ENCODE measurements at places on chromosomes 7 and 10.

GRCh38 chr10:103808780-103809179 is 46.6 kb downstream of the SH3PXD2A start:
- DNase-seq: no peak

GRCh38 chr7:30740417-30741181 is 11.3 kb upstream of the INMT start:
- peak; percentile 44 for DNase-seq

- no peak for DNase-seq
Measured at GRCh38 chr10:113907166-113907565, 52.7 kb downstream of the NHLRC2 start.

- no peak for DNase-seq
Measured at GRCh38 chr7:121151774-121152221, 163.3 kb downstream of the CPED1 start.

DNA sequence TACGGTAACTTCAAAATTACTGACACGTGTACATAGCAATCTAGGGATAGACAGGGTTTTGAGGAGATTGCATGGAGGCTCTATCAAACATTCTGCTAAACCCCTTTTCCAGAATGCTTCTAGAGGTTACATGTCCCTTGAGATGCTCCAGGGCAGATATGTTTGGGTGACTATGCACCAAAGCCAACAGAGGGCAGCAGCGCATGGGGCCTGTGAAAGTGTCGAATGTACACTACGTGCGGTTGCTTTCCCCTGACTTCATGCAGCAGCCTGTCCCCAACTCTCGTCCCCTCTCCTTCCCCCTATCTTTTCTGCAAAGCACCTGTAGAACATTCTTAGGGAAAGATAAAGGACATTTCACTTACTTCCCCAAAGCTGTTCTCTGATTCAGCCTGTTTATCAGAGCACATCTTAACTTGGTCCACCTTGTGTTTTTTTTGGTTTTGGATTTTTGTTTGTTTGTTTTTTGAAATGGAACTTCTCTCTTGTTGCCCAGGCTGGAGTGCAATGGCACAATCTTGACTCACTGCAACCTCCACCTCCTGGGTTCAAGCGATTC is 90.2 kb downstream of the UBE3C start:
- no peak for DNase-seq

- DNase-seq: no peak
Measured at GRCh38 chr10:78528749-78529204, 495.1 kb downstream of the RPS24 start.

DNA sequence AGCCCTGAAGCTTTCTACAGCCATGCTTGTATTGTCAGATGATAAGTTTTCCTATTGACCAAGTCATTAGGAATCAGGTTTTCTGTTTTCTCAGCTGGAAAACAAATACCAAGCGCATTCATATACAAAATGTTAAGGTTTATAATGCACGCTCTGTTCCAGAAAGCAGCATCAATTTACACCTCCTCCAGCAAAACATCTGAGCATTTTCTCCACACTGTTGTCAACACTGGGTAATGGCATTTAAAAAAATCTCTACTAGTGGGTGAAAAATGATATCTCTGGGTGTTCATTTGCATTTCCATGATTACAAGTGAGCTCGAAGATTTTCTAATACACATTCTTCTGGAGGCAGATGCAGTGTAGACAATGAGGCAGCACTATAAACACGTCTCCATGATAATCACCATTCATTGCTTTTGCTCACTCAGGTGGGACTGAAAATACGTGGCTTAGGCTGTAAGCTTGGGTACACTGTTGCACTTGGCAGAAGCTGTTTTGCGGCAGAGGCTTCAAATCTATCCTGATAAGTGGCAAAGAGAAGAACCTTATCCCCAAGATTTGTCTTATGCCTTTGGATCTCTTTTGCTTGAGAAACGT is 114.8 kb upstream of the PLPP4 start:
- DNase-seq: no peak

DNA sequence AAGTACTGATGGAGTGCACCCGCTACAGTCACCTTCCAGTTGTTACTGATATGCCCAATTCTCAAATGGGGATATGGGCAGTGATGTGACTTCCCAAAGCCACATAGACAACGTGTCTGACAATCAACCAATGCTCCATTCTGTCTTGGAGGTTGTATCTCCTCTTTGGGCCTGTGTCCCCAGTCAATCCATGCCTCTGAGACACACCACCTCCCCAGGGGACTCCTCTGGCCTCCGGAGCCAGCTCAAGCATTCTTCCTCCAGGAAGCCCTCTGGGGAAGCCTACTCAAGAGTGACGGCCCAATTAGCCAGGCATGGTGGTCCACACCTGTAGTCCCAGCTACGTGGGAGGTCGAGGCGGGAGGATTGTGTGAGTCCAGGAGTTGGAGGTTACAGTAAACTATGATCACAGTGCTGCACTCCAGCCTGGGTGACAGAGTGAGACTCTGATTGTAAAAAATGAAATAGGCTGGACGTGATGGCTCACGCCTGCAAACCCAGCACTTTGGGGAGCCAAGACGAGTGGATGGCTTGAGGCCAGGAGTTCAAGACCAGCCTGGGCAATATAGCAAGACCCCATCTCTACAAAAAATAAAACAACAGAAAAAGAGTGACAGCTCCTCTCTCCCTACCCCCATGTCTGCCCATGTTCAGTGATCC is 99.5 kb upstream of the TNRC18 start:
- no peak for DNase-seq

DNA sequence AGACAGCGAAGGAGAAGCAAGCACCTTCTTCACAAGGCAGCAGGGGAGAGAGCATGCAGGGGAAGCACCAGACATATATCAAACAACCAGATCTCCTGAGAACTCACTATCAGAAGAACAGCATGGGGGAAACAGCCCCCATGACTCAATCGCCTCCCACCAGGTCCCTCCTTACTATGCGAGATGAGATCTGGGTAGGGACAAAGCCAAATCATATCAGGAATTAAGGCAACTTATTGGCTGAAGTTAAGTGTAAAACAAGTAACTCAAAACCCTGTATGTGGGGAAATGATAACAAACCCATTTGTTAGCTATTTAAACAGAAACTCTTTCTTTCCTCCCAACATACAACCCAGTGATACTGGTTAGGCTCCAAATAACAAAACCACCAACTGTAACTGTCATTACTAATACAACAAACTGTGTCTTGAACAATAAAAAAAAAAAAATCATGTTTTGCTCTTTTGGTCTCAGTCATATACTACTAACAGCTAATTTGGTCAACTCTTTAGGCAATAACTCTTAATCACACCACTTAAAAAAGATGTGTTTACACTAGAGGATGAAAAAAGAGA is 57.8 kb downstream of the MINDY3 start:
- no peak for DNase-seq

GRCh38 chr10:8489823-8490222 is 435.3 kb downstream of the GATA3 start:
- DNase-seq: no peak

- DNase-seq: no peak
Measured at GRCh38 chr10:33214174-33214573, 120.3 kb downstream of the NRP1 start.

DNA sequence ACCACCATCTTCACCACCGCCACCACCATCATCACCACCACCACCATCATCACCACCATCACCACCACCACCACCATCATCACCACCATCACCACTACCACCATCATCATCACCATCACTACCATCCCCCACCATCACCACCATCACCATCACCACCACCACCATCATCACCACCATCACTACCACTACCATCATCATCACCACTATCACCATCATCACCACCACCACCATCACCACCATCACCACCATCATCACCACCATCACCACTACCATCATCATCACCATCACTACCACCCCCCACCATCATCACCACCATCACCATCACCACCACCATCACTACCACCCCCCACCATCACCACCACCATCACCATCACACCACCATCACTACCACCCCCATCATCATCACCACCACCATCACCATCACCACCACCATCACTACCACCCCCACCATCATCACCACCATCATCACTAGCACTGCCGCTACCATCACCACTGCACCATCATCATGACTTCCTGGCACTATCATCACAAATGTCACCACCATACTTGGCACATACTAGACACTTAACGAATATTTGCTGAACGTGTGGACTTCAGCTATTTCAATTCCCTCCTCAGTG is 25.3 kb upstream of the FZD8 start:
- DNase-seq: no peak

GRCh38 chr10:131845505-131846239 is 55.1 kb upstream of the PPP2R2D start:
- DNase-seq: no peak

DNA sequence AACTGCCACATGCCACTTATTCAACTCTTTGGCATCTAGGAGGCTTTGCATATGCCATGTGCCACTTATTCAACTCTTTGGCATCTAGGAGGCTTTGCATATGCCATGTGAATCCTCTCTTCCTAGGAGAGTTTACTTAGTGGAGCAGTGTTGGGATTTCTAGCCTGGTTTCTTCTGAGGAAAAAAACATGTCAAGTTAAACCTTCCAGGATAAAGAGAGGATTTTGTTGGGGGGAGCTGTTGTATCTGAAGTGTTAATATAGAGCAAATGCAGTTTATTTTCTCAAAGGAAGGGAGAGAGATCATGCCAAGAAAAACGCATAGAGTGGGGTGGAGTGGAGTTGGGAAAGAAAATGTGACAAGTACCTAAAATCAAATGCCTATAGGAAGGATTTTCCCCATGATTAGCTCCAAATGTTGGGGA is 91.5 kb downstream of the MCU start:
- no peak for DNase-seq

DNA sequence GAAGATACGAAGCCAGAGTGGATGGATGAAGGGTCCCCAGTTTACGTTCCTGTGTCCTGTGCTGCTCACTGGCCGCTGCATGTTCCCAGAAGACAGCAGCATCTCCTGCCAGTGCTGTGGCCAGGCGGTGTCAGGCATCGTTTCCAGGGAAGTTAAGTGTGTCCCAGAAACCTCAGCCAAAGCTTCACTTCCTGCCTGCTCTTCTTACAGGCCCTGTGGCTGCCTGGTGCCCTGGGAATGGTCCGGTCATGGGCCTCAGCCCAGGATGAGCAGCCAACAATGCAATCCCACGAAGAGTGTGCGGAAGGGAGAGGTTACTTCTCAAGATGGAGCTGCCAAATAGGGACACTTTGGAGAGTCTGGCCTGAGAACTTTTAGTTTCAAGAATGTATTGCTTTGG is 99.7 kb upstream of the TARP start:
- DNase-seq: no peak

DNA sequence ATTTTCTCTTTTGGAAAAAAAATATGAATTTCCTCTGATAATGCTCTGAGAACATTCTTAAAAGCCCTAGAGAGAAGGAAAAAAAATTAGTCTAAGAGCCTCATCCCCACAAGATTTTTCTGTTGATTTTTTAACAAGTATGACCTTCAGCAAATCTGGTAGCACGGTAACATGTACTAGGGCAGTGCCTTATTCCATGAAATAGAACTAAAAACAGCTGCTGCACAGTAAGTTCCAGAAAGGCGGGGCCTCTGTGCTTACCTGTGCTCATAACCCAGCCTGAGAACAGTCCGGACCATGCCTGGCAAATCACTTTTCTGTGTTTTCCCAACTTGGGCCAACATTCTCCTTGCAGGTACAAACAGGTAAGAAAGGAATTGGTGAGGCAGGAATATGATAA is 519.1 kb upstream of the AKR1E2 start:
- DNase-seq: no peak

GRCh38 chr7:8831376-8831775 is 398.0 kb downstream of the NXPH1 start:
- no peak for DNase-seq

DNA sequence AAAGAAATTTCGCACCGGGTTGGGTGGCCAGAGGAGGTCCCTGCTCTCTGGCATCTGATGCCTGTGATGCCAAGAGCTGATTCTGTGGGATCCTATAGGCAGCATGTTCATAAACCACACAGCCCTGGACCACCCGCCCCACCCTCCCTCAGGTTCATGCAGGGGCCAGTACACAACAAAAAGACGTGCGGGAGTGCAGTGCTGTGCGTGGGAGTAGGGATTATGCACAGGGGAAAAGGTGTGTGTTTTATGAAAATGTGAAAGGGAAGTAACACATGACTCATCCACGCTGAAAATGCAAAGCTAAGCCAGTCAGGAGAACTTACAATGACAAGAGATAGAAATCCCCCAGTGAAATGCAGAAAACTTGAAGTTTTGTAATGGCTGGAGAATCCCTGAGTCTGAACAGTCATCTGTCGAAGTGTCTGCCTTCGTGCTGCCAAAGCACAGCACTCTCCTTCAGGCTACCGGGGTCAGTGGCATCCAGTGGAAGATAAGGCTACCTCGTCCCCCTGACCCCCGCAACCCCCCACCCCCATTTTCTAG is 1.1 kb downstream of the KIAA1217 start:
- DNase-seq: no peak

GRCh38 chr7:10483671-10484070 is 490.0 kb upstream of the PHF14 start:
- no peak for DNase-seq

GRCh38 chr7:155588468-155588998 is 42.2 kb upstream of the CNPY1 start:
- DNase-seq: no peak

DNA sequence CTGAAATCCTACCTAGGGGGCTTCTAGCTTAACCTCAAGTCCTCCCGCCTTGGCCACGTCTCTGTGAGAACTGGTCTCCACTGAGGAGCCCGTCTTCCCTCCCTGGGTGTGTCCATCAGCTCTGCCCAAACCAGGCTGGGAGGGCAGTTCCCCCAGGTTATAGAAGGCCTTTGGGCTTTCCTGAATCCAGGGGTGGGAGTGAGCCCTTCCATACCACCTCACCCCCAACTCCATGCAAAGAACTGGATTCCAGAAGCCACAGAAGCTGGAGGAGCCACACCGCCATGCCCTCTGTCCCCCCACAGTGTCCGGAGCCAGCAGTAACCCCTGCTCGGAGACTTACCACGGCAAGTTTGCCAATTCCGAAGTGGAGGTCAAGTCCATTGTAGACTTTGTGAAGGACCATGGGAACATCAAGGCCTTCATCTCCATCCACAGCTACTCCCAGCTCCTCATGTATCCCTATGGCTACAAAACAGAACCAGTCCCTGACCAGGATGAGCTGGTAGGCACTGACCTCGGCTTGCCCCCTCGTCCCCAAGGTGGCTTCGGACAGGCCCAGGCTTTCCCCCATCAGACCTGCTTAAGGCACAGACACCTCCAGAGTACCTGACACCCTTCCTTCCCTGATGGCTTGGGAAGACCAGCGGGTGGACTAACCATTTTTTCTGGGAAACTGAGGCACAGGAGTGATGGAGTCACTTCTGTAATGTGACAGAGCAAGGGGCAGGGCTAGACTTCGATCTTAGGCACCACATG is 4.7 kb downstream of the CPA1 start:
- DNase-seq: no peak

- DNase-seq: no peak
Measured at GRCh38 chr7:111893190-111893589, 313.0 kb downstream of the DOCK4 start.

GRCh38 chr7:117219485-117219884 is 103.4 kb downstream of the WNT2 start:
- no peak for DNase-seq

GRCh38 chr7:30556840-30557239 is 37.8 kb upstream of the GARS1 start:
- DNase-seq: no peak

- no peak for DNase-seq
Measured at GRCh38 chr10:62021128-62021665, 119.7 kb downstream of the ARID5B start.

Data from stimulated activated CD4-positive, alpha-beta T cell treated with anti-CD3 and anti-CD28 coated beads, Interleukin-1b, Interleukin-23, amount 100 ng/mL, for 1 hour (primary cell).